ENCODE measurements at places on chromosomes 11 and 22. TPM values are rescaled to one million over a fixed set of nuclear protein-coding genes. Genes with fewer than 3 reads are reported as not detected.

DNA sequence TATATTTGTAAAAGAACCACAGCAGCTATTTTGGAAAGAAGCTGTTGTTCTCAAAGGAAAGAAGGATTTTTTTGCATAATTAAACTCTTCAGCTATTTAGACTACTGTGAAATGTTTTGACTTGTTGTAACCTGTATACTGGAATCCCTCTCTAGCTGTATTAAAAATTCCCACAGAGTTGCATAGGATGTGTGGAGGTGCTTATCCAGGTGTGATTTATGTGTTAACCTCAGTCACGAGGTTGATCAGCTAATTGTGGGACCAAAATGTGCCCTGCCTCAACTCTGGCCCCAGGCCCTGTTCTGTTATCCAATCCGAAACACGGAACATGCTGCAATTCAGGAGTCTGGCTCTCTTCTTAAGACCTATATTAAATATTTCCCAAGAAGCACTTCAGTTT lies 70.1 kb downstream of the LIF start:
- H3K4me1 ChIP-seq = peaks cover 22% of the 10 kb centered on the region
- no peaks in the 10 kb centered on the region for H3K36me3 ChIP-seq
- DNase-seq = no peak
- H3K4me3 ChIP-seq = no peak overlapping the region
- H3K27ac ChIP-seq = no peak overlapping the region

- H3K36me3 ChIP-seq = no peaks in the 10 kb centered on the region
- no peaks in the 10 kb centered on the region for H3K4me1 ChIP-seq
- DNase-seq = no peak
- no peak overlapping the region for H3K27ac ChIP-seq
Measured at GRCh38 chr11:92141159-92141558, 83.5 kb upstream of the FAT3 start.

DNA sequence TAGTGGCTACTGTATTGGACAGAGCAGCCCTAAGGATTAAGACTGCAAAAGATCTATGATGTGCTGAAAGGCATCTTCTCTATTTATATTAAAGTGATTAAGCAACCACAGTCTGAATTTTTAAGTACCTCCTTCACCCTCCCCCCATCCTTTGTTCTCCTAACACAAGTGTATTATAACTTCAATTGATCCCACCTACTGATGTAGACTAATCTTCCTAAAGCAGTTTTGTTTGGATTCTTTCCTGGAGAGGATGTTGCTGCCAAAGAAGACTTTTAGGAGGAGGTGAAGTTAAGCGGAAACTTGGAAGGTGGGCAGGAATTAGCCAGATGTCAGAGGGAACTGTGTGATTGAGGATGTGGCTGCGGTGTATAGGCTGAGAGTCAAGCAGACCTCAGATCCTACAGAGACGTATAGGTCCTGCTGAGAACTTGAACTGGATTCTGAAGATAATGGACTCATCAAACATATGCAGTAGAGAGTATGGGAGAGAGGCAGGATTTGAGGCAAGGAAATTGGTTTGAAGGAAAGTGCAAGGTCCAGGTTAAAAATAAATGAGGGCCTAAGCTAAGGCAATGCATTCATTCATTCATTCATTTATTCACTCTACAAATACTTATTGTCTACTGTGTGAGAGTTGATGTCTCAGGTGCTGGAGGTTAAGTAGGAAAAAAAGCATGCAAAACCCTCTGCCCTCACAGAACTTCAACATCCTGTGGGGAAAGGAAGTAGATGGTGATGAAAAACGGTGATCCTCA lies 5.2 kb upstream of the RASSF10 start:
- no peak overlapping the region for H3K4me3 ChIP-seq
- no peak overlapping the region for H3K27ac ChIP-seq
- peaks cover 85% of the 10 kb centered on the region for H3K27me3 ChIP-seq
- no peak for DNase-seq

The NOX4 gene
- total RNA-seq = not detected

All from T-helper 17 cell (primary cell).